ENCODE measurements at places on chromosomes 11 and 22. TPM values are rescaled to one million over a fixed set of nuclear protein-coding genes. Genes with fewer than 3 reads are reported as not detected.

Gene NELL1
- 0.83 TPM for total RNA-seq

Gene APOL6
- total RNA-seq: 10.1 TPM

Gene SDHD
- total RNA-seq: 112 TPM

Gene OR8B3
- not detected for total RNA-seq

DNA sequence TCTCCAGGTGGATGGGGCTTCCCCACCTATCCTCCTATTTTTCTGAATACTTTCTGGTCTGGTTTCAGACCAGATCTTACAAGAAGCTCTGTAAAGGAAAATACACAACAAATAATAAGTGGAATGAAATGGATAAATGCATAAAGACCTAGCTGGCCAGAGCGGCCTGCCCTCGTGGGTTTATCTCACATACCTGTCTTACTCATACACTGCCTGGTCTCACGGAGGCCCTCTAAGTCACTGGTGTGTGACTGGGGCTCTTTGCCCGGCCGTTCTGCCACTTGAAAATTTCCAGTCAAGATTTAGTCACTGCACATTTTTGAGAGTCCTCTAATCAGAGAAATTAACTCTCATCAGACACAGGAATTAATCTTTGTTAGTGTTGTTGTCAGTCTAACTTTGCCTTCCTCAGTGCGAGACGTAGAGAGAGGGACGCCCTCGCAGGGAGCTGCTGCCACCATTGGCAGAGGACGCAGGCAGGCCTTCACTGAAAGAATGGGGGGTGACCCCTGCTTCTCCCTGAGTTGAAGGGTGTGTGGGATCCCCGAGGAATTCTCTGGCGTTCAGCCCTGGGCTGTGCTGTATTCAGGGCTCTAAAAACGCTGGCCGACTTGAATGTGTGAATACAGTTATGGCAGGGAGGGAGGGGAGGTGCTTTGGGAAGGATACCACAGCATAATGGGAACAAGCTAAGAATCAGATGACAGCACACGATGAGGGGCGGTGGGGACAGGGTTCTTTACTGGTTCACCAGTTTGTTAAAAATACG is 46.3 kb upstream of the CADM1 start:
- no peak for DNase-seq

GRCh38 chr11:83715927-83716535 is 429.9 kb upstream of the CCDC90B start:
- no peak for DNase-seq

DNA sequence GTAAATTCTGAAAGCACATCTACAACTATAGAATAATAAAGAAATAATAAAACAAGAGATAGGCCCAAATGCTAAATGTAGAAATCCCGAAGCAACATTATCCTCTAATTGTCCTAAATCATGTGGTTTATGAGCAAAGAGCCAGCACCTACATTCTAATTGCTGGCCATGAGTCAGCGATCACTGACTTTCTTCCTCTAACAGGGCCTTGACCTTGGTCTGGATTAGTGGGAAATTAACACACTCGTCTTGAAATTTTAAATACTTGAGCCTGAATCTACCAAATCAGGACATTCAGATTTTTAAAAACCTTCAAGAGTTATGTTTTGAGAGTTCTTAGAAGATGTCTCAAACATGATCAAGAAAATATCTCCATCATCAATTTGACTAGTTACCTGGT is 727.6 kb downstream of the METTL15 start:
- DNase-seq: no peak

- no peak for DNase-seq
Measured at GRCh38 chr22:19710020-19710768, 4.1 kb upstream of the SEPTIN5 start.

Gene CYB5R2
- total RNA-seq: 2.5 TPM

GRCh38 chr11:71211631-71212030 is 40.7 kb downstream of the SHANK2 start:
- DNase-seq: no peak

Gene CARD16
- total RNA-seq: 3.4 TPM

Gene LYVE1
- total RNA-seq: 59.5 TPM

- no peak for DNase-seq
Measured at GRCh38 chr22:42308892-42309468, 38.5 kb upstream of the TCF20 start.

Gene DKK3
- total RNA-seq: 97.2 TPM

Gene BTBD10
- total RNA-seq: 33.4 TPM

GRCh38 chr11:111823131-111823530 is 48.2 kb downstream of the ALG9 start:
- no peak for DNase-seq

Data from esophagus muscularis mucosa (tissue), 4 donors.